ENCODE measurements at places on chromosomes 7 and 10.

DNA sequence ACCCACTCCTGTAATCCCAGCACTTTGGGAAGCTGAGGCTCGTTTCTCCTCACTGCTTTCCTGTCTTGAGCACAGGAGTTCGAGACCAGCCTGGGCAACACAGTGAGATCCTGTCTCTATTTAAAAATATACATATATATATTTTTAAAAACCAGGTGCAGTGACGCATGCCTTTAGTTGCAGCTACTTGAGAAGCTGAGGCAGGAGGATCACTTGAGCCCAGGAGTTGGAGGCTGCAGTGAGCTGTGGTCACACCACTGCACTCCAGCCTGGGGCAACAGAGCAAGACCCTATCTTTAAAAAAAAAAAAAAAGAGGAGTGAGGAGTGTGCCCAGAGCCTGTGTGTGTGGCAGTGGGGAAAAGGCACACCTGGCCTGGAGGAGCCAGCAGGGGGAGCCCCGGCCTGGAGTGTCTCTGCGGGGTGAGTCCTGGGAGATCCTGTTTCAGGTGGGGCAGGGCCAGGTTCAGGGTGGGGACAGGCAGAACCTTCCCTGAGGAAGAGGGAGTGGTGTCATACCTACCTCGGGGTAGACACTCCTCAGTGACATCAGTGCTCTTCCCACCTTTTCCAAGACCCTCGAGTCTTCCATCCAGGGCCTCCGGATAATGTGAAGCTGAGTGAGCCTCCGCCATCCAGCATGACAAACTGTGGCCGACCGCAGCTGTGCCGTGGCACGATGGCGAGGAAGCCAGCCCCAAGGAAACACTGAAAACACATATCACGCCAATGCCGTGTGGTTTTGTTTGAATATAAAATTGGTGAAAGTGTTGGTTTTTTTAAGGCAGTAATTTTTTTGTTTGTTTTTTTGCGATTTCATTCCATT, 9.0 kb upstream of the ARPC1B start:
- peak; percentile 14 for DNase-seq

GRCh38 chr7:40058026-40058425, 76.4 kb downstream of the MPLKIP start:
- DNase-seq: no peak

DNA sequence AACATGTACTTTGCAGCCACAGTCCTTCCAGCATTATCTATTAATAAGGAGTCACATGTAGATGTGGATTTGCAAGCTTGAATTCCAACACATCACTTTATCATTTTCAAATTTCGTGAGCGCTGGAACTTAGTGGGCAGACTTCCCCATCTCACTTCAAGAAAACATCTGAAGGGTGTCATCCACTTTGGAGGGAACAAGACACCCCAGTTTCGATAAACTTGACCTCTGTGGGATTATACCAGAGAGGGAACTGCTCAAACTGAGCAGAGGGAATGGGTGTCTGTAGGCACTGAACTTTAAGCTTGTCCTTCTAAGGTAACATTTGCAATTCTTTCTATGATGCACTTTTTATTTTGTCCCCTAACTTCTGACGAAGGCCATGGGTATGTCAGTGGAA, 27.5 kb downstream of the ADRB1 start:
- no peak for DNase-seq

DNA sequence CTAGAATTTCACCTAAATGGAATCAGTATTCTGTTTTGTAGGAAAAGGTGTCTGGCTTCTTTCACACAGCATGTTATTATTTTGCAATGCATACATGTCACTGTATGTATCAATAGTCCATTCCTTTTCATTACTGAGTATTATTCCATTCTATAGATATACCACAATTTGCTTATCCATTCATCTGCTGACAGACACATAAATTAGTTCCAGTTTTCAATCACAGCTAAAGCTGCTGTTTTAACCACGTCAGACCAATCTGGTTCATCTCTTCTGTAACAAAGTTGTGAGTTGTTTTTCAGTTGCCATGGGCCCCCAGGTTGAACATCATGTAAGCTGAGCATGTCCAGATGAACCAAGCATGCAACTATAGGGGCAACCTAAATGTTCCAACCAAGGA, 282.1 kb upstream of the MKLN1 start:
- no peak for DNase-seq

DNA sequence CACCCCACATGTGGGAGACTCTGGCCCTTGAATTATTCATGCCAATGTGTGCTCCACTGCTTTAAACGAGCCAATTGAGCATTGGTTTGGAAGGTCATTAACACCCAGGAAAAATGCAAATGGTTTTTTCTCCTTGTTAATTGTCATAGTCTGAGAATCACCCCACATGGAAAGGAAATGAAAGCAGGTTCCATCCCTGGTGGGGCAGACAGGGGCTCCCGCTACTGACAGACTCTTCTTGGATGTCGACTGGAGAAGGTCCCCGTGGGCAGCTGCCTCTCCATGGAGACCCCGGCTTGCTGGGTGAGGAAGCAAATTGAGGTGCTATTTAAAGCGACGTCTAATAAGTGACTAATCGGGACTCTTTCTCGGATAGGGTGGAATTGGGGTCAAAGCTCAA, 32.0 kb upstream of the EN2 start:
- DNase-seq: no peak

DNA sequence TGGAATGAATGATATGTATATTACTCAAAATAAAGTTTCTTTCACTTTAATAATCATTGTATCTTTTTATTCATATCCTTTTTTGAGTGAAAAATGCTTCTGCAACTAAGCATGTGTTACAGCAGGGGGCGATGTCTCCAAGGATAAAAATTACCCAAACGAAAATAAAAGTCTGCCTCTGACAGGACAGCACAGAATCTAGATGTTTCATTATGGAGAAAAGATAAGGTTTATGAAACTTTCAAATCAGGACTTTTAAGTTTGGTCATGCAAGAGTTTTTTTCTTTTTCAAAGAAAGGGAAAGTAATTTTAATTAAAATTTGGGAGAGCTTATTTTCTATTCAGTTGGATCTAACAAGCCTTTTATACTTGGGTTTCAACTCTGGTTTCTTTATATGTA, 48.4 kb downstream of the TES start:
- DNase-seq: peak; percentile 16

GRCh38 chr10:98602224-98602623, 155.5 kb upstream of the HPS1 start:
- DNase-seq: no peak

- no peak for DNase-seq
These were observed 32.7 kb upstream of the ZNF438 start for GRCh38 chr10:31064348-31064747.

DNA sequence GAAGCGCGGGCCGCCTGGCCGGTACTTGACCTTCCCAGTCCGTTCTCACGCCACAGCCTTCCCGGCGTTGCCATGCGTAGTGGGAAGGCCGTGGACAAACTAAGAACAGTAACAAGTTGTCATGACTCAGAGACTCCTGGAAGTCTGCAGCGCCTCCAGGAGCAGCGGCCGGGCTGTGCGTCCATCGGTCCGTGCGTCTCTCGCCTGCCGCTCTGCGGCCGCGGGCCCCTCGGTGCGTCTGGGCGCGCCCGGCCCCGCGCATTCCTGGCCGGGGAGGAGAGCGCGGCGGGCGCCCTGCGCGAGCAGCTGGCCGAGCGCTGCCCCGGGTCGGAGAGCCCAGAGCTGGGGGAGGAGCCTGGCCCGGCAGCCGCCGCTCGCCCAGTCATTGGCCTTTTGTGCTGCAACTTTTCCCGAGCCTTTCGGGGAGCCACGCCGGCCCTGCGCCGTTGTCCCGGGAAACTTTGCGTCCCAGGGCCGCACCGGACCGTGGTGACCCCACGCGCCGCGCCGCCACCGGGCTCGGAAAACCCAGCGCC, 123.7 kb downstream of the TACC2 start:
- no peak for DNase-seq

DNA sequence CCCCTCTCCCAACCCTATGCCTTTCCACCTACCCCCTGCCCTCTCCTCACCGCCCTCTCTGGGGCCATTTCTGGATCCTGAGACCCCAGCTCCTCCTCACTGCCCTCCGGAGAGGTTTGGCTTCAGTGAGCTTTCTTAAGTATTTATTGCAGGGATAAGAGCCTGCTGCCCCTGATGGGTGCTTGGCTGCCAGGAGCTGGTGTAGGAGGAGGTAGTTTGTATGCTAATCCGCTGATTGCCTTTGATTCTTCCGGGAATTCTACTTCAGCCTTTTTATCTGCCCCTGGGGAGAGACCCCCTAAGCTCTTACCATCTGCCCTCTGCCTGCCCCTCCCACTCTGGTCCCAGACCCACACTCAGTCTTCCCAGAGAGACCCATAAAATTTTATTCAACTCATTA, 263.5 kb upstream of the PODXL start:
- no peak for DNase-seq

DNA sequence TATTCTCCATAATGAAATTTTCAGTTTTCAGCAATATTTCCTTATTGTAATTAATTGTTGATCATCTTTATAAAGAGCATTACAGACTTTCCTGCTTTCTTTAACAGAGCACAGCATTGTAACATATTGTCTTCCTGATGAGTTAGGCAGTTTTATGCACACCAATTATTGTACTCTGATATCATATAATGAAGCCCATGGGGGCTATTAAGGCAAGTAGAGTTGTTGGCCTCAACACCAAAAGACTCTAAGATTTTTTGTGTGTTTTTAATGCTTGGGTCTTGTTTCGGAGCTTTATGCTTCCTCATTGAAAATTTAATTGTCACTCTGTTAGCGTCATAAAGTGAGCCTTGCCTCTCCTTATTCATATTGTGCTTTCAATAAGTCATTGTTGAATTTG, 49.2 kb upstream of the ARID5B start:
- no peak for DNase-seq

DNA sequence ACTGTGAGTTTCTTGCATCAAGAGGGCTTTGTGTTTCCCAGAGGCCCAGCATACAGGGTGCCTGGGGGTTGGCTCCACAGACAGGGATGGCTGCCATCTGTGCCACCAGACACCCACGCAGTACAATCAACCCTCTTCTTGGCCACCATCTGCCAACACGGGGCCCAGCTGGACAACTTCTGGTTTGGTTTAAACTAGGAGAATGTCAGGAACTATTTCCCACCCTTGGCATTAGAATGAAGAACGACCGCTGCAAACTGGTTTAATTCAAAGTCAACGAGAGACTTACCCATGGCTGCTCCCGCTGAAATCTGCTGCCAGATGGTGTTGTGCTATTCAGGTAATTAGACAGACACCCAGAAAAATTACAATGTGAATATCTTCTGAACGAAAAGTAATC, 27.8 kb downstream of the NMT2 start:
- no peak for DNase-seq

- no peak for DNase-seq
These were observed 199.9 kb downstream of the GATA3 start for GRCh38 chr10:8254350-8254749.

DNA sequence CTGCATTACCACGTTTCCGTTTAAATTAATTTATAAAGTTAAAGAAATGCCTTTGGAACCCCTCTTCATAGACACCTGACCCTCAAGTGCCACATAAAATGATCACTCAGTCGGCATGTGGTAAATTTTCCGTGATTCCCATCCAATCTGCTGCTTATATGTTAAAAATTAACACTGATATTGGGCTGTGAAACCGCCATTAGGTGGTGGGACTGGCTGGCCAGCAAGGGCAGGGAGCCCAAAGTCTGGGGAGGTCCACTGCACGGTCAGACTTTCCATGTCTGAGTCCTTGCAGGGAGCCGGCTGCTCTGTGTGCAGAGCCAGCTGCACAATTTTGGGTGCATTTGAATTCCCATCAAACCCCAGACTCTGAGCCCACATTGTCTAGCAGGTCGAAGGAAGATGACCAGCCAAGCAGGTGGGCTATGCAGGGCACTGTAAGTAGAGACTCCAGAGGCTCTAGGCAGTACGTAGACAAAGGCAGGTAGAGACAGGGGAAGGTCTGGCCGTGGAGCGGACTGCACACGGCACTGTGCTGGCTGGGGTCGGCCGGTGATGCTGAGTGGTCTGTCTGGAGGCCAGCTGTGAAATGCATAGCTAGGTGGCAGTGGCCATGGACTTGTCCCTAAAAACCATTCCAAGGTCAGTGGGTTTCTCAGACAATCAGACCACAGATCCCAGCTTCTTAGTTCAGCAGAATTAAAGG, 122.9 kb downstream of the SH3PXD2A start:
- no peak for DNase-seq

- DNase-seq: no peak
These were observed 10.3 kb upstream of the AOC1 start for GRCh38 chr7:150842018-150842417.

GRCh38 chr7:141976524-141977245, 3.1 kb upstream of the TAS2R38 start:
- no peak for DNase-seq

- DNase-seq: peak; percentile 35
These were observed 95.6 kb downstream of the USP6NL start for GRCh38 chr10:11515596-11516430.

DNA sequence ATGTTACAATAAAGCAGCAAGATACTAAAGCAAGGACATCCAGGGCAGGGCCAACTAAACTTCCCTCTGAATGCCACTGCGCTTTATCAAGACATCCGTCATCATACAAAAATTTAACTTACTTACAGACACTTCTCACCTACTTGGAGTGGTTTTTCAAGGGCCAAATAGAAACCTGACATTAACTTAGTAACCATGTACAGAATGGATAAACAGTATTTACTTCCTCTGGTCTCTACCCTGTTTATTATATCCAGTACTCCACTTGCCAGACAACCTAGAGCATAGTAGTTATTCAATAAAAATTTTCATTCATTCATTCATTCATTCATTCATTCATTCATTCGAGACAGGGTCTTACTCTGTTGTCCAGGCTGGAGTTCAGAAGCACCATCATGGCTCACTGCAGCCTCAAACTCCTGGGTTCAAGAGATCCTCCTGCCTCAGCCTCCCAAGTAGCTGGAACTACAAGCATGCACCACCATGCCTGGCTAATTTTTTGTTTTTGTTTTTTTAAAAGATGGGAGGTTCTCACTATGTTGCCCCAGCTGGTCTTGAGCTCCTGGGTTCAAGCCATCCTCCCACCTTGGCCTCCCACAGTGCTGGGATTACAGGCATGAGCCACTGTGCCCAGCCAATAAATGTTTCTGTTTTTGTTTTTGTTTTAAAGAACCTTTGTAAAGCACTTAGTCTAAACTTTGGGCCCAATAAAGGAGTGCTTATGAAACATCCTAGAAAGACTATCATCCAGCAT, 19.0 kb downstream of the SMURF1 start:
- DNase-seq: no peak

DNA sequence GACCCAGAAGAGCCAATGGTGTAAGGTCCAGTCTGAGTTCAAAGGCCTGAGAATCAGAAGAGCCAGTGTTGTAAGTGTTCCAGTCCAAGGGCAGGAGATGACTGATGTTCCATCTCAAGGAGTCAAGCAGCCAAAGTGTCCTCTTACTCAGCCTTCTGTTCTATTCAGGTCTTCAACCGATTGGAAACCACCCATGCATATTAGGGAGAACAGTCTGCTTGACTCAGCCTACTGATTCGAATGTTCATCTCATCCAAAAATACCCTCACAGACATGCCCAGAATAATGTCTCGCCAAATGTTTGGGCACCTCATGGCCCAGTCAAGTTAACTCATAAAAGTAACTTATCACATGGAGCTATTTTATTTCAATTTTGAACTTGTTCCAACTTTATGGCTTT, 2.9 kb upstream of the WDFY4 start:
- DNase-seq: no peak

- no peak for DNase-seq
These were observed 3.5 kb downstream of the GLCCI1 start for GRCh38 chr7:7972128-7972527.

All from COR-L47 (cell line).